ENCODE measurements at places on chromosomes 11 and 22. TPM values are rescaled to one million over a fixed set of nuclear protein-coding genes. Genes with fewer than 3 reads are reported as not detected.

MFNG gene
- total RNA-seq, result 0.86 TPM

OR52E8 gene
- not detected for total RNA-seq

PRMT3 gene
- total RNA-seq, result 61.5 TPM

DNA sequence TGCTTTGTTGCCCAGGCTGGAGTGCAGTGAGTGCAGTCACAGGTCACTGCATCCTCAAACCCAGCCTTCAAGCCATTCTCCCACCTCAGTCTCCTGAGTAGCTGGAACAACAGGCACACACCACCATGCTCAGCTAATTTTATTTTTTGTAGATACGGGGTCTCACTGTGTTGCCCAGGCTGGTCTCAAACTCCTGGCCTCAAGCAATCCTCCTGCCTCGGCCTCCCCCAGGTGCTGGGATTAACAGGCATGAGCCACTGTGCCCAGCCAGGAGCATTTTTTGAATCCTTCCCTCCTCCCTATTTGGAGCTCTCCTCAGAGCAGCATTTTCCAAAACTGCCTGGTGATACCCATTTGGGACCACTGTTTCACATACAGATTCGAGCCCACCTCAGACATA lies 77.2 kb downstream of the NCAPD3 start:
- no peak for DNase-seq

DNA sequence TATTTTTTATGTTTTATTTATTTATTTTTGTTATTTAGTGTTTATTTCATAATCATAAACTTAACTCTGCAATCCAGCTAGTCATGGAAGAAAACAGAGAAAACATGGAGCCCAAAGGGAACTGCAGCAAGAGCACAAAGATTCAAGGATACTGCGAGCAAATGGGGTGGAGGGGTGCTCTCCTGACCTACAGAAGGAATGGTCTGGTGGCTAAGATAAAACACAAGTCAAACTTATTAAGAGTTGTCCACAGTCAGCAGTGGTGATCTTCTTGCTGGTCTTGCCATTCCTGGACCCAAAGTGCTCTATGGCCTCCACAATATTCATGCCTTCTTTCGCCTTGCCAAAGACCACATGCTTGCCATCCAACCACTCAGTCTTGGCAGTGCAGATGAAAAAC lies 36.7 kb downstream of the STIM1 start:
- DNase-seq, result no peak

GRCh38 chr22:24386937-24387471 lies 40.4 kb upstream of the ADORA2A start:
- DNase-seq, result no peak

DNA sequence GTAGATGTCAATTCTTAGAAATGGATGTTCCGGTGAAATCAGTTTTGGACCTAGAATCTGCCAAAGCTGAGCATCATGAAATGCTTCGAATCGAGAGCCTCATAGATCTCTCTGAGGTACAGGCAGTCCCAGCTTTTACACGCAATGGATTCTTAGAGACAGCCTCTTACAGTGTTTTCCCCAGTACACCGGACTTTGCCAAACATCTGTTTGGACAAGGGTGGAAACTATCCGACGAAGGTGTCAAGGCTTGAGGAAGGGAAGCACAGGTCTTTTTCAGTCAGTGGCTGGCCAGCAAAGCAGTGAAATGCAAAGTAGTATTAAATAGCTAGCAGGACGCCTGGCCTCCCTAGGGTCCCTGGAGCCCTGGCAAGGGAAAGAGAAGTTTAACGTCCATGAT lies 4.9 kb downstream of the GRK3 start:
- DNase-seq, result no peak
